ENCODE measurements at places on chromosomes 2 and 18.

DNA sequence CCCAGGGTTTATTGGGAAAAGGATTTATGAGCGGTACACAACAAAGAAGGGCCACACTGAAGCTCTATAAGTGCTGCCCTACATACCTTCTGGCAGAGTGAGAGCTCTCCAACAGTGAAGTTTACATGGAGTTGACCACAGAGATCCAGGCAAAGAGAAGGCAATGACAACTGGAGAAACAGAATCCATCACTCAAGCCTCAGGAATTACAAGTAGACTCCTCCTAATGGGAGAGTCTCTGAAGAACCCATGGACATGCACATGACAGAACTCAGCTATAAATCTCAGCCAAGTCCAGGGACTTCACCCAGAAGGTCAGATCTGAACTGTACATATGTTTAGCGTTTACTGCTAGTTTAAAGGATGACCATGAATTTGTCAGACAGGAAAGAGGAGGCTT is 164.7 kb downstream of the DNAH7 start:
- no peak for DNase-seq

DNA sequence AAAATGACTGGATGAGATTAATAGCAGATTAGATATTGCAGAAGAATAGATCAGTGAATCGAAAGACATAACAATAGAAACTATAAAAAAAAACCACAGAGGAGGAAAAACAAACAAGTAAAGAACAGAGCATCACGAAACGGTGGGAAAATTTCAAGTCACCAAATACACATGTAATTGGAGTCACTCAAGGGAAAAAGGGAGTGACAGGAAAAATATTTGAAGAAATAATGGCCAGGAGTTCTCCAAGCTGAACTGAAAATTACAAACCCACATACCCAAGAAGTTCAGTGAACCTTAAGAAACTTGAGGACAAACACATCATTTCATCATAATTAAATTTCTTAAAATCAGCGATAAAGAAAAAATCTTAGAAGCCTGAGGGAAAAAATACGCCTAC is 11.0 kb upstream of the IL1R1 start:
- no peak for DNase-seq

- peak; percentile 7 for DNase-seq
These were observed 4.7 kb downstream of the SLC4A3 start for GRCh38 chr2:219631904-219632759.

DNA sequence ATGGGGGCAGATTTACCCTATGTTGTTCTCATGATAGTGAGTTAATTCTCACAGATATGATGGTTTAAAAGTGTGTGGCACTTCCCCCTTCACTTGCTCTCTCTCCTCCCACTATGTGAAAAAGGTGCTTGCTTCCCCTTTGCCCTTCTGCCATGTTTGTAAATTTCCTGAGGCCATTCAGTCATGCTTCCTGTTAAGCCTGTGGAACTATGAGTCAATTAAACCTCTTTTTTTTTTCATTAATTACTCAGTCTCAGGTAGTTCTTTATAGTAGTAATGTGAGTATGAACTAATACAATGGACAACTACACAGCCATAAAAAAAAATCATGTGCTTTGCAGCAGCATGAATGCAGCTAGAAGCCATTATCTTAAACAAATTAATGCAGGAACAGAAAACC is 118.5 kb downstream of the CALCRL start:
- DNase-seq, result no peak

DNA sequence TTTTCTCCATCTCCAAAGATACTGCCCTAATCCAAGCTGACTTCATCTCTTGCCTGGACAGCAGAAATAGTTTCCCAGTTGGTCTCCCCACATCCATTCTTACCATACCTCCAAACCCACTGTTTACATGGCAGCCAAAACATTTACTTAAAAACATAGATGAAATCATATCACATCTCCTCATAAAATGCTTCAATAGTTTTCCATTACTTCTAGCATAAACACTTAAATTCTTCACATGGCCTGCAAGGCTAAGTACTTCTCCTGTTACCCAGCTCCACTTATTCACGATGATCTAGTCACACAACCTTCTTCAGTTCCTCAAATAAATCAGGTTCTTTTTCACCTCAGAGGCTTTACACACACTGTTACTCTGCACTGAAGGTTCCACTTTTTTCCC is 185.8 kb upstream of the ACVR2A start:
- no peak for DNase-seq

- peak; percentile 100 for DNase-seq
These were observed 65.6 kb downstream of the MYCN start for GRCh38 chr2:16005816-16006536.

- peak; percentile 69 for DNase-seq
These were observed 2.1 kb downstream of the TMEM247 start for GRCh38 chr2:46481198-46482193.

GRCh38 chr2:191255271-191255670 is 10.1 kb downstream of the MYO1B start:
- DNase-seq, result no peak

GRCh38 chr2:147424766-147425165 is 420.1 kb upstream of the ACVR2A start:
- DNase-seq, result peak; percentile 38

GRCh38 chr2:54166121-54166773 is 50.8 kb downstream of the ACYP2 start:
- no peak for DNase-seq

- peak; percentile 53 for DNase-seq
These were observed 62.9 kb downstream of the AFTPH start for GRCh38 chr2:64586883-64587481.

DNA sequence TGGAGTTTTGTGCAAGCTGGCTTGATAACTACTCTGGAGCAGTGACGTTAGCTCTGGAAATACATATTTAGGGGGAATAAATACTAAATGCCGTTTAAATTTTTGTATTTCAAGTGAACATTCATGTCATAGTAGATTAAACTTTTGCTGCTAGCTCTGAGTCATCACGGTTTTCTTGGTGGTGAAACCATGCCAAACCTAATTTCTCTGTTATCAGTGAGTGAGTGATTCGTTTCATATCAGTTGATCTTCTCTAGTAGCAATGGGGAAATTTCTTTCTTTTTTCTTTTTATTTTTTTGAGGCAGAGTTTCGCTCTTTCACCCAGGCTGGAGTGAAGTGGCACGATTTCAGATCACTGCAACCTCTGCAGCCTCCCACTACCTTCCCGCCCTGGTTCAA is 211.1 kb downstream of the PTPRM start:
- no peak for DNase-seq

DNA sequence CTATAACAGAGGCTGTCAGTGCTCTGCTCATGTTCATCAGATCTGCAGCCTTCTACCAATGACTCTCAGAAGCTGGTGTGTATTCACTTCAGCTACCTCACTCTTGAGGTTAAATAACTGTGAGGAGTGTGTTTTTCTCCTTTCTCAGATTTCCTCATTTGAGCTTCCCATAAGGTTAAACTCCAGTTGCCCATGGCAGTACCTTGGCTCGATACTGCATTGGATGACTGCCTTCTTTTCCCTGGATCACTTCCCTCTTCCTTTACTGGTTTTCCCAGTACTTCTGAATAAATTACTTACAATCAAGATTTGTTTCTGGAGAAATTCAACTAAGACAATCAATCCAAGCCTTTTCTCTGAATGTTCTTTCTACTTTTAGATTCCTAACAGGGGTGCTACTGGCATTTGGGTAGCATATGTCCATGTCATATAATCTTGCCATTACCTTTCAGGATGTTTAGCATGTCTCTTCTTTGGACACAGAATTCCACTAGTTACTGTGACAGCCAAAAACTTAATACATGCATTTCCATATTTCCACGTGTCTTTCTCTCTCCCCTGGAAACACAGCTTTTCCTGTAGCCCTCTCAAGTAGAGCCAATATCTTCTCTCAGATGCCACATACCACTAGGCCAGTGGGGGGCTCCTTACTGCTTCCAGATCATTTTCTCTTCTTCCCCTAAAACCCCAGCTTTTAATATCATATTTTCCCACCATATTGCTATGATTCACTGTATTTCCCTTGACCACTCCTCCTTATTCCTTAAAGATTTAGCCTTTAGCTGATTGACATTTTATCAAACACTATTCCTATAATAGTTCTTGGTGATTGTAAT is 15.0 kb upstream of the SPOPL start:
- no peak for DNase-seq

DNA sequence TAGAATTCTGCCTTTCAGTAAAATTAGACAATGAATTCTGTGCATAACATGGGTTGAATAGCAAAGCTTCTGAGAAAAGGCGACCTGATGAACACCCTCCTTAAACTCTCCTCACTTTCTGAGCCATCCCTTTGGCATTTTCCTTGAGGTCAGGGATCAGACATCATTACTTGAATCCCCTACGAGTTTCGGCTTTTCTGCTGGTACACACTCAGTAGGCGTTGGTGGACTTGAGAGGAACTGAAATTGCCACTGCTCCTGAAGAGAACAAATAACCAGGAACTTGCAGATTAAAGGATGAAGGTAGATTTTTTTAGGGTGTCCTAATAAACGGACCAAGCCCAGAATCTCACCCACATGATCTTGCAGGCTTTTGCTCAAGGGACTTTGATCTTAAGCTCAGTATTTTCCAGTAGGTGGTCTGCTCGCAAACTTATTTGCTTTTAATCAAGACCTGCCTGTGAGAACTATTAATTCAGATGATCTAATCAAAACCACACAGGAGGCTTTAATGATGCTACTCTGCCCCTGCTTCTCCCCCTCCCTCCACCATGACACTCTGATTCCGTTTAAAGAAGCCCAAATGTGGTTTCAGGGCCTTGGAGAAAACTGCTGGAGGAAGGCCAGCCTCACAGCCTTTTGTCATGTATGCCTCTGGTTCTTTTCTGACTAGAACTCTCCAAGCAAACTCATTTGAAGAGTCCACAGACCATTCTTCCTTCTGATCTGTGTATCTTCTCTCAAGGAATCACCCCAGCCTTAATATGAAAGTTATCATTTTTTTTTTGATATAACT is 124.9 kb downstream of the PRKCE start:
- no peak for DNase-seq

GRCh38 chr2:66901344-66901743 is 466.4 kb downstream of the MEIS1 start:
- no peak for DNase-seq

GRCh38 chr2:118645876-118646275 is 201.6 kb downstream of the EN1 start:
- DNase-seq, result no peak

DNA sequence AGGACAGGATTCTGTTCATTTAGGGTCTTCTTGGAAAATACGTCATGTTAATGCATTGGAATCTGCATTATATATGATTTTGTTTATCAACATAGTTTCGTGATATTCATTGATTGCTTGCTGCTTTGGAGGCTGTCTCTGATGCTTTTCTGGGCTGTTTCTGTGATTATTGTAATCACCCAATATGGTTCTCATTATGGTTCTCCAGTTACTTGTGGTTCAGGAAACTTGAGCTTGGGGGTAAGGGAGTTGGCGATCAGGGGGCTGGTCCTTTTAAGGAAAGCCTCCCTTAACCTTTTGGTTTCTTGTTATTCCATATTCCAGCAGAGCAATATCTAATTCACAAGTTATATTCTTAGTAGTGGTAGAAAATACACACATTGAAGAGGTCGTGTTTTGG is 17.4 kb upstream of the STON1 start:
- no peak for DNase-seq

- DNase-seq, result peak; percentile 43
These were observed 26.4 kb downstream of the SLC4A1AP start for GRCh38 chr2:27690052-27690451.

GRCh38 chr2:185700883-185701282 is 37.7 kb upstream of the FSIP2 start:
- peak; percentile 16 for DNase-seq

DNA sequence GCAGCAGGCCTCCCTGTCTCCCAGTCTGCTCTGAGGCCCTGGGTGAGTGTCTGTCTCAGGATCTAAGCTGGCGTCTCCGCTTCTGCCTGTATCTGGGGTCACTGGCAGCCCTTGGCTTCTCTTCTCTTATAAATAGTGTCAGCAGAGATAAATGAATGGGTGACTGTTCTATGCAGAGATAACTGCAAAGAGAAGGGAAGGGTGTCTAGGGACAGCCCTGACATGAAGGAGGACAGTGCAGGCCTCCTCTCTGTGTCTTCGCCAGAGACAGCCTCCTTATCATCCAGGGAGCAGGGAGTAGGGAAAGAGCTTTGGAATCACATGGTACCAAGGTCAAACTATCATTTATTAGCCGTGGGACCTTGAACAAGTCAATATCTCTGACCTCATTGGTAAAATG is 28.3 kb upstream of the GMPPA start:
- DNase-seq, result no peak

DNA sequence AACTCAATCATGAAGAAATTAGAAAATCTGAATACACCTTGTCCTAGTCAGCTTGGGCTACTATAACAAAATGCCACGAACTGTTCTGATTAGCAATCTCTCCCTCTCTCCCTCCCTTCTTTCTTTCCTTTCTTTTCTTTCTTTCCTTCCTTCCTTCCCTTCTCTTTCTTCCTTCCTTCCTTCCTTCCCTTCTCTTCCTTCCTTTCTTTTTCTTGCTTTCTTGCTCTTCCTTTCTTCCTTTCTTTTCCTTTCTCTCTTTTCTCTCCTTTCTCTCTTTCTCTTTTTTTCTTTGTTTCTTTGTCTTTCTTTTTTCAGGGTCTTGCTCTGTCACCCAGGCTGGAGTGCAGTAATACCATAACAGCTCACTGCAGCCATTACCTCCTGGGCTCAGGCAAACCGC is 23.6 kb upstream of the EMILIN2 start:
- DNase-seq, result no peak

DNA sequence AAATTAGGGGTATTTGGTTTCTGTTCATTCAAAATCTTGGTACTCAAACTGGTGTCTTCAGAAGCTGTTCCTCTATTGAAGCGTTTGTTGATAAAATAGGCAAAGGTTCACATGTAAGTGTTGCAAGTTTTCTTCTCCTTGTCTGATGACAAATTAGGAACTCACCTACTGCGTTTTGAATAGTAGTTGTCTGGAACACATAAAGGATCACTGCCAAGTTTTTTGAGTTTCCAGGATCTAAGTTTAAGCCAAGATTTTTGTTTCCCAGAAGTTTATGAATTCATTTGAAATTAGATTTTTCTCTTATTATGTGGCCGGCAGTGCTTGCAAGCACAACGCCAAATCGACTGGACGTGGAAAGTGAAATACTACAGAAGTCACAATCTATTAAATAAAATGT is 85.4 kb downstream of the ARHGEF33 start:
- DNase-seq, result no peak

DNA sequence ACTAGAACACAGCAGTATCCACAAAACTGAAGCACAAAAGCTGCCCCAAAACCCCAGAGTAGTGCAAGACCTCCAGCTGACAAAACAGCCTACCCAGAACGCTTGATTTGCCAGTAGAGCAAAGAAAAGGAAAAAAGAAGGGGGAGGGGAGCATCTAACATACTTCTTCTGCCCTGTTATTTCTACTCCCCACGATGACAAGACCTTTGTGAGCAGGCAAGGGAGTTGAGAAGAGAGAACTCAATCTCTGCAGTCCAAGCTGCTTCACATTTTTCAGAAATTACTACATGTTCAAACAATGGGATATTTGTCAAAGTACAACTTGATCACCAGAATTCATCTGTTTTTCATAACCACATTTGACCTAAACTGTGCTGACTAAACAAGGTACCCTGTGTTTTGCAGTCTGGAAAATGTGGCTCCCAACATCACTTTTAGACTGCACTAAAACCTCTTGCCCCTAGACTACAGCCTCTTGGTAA is 286.7 kb downstream of the EXOC6B start:
- no peak for DNase-seq
